ENCODE measurements at places on chromosomes 4 and X.

DNA sequence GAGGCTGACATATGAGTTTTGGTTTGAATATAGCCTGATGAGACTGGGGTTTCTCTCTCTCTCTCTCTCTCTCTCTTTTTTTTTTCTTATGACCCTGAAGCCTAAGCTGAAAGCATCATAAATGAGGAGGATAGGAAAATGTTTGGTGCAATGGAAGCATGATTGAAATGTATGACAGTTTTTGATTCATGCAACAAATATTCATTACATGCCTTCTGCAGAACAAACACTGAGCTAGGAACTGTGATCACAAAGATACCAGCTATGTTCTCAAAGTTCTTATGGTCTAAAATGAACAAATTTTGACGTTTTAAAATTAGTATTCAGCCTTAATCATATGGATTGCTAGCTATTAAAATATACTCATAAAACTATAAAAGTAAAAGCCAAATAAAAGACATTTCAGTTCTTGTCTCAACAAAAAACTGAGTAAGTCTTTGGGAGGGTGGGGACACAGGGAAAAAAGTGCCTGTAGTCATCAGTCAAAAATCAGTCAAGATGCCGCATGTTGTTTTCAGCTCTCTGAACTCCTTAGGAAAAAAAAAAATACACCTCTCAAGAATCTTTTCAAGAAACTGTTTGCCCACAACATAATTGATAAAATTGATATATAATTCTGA, 57.2 kb downstream of the NKX6-1 start:
- DNase-seq: no peak

- DNase-seq: no peak
Observed at GRCh38 chr4:94665500-94666404, 92.0 kb upstream of the BMPR1B start.

DNA sequence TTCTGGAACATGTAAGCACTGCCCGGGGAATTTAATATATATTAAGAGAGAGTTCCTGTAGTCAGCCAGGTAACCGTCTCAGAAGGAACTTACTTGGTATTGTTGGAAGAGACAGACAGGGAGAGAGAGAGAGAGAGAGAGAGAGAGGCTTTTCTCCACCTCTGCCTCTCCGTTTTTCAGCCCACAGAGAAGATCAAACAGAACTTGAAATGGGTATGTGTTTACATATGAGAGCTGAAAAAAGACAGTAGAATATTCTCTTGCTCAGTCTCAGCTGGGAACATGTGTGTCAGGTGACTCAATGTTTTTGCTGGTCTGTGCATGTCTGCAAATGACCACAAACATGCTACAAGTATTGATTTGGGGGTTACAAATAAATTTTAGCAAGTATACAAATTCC, 81.9 kb downstream of the MAGED1 start:
- DNase-seq: no peak

GRCh38 chr4:89837385-89837992, 528 bp upstream of the SNCA start:
- DNase-seq: no peak

GRCh38 chr4:186161138-186161537, 30.2 kb upstream of the CYP4V2 start:
- peak; percentile 63 for DNase-seq

DNA sequence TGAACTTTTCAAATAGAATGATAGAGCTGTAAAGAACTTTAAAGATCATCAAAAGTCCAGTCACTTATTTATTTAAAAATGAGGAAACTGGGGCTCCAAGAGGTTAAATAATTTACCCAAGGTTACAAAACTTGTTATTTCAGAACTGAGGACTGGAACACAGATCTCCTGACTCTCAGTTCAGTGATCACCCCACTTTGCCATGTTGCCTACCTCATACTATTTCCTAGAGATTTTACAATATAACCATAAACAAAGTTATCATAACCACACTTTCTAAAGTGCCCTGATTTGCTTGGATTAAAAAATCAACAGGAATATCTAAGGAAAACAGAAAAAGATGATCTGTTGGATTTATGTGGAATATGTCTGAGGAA, 7.4 kb upstream of the ACSL4 start:
- no peak for DNase-seq

DNA sequence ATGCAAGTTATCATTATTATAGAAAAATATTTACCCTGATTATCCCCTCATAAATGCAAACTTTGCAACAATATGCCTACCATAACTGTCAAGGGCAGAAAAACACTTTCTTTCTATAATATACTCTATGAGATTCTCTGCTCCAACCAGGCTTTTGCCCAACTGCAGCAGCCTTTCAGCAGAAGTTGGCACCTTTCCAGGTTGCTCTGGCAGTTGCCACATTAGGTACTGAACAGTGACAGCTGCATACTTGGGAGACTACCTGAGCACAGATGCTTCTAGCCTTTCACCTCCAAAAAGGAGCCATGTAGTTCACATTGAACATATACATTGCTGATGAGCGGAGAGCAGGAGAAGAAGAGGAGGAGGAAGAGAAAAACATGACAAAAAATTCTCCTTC, 69.5 kb upstream of the BRWD3 start:
- no peak for DNase-seq

GRCh38 chr4:95998311-95998710, 158.4 kb downstream of the PDHA2 start:
- DNase-seq: no peak

DNA sequence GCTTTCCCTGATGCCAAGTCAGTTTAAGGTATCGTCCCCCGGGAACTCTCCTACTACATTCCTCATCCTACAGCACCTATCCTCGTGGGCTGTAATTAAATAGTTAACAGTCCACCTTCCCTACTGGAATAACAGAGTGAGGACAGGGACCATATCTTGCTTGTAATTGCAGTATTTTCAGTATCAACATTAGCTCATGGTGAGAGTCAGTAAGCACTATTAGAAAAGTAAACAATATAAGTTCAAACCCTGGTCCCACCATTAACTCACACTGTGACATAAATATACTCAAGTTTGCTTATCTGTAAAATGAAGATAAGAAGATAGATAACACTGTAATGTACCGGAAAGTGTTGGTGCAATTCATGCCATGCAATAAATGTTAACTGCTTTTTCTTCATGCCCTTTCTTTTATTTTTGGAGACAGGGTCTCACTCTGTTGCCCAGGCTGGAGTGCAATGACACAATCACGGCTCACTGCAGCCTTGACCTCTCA, 61.3 kb downstream of the SH3RF1 start:
- DNase-seq: no peak

DNA sequence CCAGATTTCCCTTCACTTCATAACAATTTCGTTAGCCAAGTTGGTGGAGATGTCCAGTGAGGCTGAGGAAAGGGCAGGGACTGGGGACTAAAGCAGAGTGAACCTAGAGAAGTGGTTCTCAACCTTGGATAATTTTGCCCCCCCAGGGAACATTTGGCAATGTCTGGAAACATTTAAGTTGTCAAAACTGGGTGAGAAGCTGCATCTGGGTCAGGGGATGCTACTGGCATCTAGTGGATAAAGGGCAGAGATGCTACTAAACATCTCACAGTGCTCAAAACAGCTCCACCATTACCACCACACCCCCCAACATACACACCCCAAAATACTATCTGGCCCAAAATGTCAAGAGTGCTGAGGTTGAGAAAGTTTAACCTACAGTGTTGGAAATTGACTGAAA, 32.0 kb upstream of the FGF16 start:
- no peak for DNase-seq
